ENCODE measurements at places on chromosomes 12 and 14.

- no peak for DNase-seq
These were observed 62.4 kb downstream of the UBR7 start for GRCh38 chr14:93269341-93270068.

- no peak for DNase-seq
These were observed 68.5 kb downstream of the DAO start for GRCh38 chr12:108948367-108948766.

GRCh38 chr12:99257672-99258071 is 389.9 kb upstream of the GARIN6 start:
- DNase-seq: no peak

GRCh38 chr12:122139941-122140340 is 34.1 kb downstream of the IL31 start:
- no peak for DNase-seq

DNA sequence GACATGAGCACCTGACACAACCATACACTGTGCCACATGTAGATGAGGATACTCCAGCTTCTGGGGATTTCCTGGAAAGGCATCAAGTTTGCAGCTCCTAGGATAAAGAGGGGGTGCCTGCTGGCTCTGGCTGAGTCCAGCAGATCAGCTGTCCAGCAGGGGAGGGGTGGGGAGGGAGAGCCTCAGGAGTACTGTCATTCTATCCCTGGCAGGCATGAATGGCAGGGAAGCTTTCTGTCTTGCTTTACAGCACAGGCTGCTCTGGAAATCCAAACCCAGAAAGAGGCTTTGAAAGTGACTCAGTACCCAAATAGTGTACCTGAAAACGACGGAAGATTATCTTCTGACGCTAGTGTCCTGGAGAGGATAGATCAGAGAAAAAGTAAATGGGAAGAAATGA is 32.2 kb downstream of the SLC8A3 start:
- DNase-seq: no peak

DNA sequence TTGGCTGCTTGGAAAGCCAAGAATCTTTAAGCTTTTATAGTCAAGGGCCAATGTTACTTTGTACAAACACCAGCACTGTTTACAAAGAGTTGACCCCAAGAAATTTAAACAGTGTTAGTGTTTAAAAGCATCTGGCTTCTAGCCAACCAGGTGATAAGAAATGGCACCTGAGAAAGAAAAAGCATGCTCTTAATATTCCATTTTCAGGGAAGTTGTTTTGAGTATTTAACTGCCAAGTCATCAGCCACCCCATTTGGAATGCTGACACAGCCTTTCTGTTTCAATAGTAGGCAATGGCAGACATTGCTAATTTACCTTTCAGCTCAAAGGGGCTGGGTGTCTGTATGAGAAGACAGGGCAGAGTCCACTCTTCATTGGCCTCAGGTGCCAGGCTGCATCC is 3.7 kb upstream of the SLC35F4 start:
- no peak for DNase-seq

DNA sequence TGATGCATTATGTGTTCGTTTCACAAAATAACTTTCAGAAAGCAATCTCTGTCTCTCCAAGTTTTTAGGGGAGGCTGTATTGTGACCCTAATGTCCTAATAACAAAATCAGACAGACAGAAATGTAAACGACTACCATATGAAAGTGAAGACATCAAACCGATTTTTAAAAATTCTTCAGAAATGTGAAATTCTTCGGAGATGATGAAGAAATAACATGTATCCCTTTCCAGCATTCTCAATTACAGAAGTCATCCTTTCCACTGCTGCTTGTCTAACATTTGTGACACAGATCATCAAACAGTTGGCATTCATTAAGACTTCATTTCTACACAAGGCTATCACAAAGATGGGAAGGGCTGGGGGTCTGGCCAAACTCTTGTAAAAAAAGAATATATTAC is 41.0 kb downstream of the DMAC2L start:
- no peak for DNase-seq

- DNase-seq: no peak
These were observed 132.6 kb downstream of the ITPR2 start for GRCh38 chr12:26700430-26700829.

GRCh38 chr12:64991121-64991611 is 129.9 kb downstream of the WIF1 start:
- DNase-seq: no peak

GRCh38 chr14:103260629-103261124 is 73.4 kb upstream of the EIF5 start:
- DNase-seq: no peak

DNA sequence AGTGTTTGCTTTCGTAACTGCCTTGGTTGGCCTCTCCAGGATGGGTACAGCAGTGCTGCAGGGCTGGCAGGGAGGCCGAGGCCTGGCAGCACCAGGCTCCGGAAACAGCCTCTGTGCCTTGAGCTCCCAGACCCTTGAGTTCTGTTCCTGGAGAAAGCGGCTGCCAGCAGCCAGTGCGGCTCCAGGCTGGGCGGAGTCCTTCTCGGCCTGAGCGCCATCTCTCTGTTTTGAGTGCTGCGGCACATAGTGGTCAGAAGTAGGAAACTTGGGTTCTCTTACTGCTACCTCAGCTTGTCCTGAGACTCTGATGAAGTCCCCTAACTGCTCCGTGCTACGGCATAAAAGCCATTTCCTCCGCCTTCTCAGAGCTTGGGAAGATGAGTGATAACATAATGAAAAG is 65.9 kb downstream of the KCNA1 start:
- DNase-seq: no peak

DNA sequence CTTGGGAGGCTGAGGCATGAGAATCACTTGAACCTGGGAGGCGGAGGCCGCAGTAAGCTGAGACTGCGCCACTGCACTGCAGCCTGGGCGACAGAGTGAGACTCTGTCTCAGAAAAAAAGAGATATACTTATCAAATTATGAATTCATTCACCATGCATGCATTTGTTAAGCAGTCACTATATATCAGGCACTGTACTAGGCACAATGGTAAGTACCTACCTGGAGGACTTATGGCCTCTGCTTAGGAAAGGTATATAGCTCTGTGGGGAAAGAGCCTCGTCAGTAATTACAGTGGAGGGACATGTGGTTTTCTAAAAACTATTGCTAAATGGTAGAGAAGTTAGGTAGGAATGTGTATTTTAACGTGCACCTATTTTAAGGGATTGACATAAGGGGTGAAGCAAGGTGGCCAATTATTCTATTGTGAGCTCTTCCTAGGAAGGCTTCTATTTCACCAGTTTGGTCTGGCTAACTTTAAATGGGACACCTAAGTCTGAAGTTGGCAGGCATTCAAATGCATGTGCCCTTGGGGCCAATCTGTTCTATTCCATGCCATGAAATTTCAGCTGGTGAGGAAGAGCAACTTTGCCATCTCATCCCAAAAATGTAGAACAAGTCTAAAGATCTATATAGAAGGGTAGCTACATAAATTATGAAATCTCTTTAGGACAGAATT is 15.0 kb downstream of the TCP11L2 start:
- no peak for DNase-seq

GRCh38 chr12:76346798-76347420 is 1.3 kb downstream of the BBS10 start:
- DNase-seq: peak; percentile 4

- DNase-seq: no peak
These were observed 77.9 kb downstream of the SPRING1 start for GRCh38 chr12:116659771-116660481.

DNA sequence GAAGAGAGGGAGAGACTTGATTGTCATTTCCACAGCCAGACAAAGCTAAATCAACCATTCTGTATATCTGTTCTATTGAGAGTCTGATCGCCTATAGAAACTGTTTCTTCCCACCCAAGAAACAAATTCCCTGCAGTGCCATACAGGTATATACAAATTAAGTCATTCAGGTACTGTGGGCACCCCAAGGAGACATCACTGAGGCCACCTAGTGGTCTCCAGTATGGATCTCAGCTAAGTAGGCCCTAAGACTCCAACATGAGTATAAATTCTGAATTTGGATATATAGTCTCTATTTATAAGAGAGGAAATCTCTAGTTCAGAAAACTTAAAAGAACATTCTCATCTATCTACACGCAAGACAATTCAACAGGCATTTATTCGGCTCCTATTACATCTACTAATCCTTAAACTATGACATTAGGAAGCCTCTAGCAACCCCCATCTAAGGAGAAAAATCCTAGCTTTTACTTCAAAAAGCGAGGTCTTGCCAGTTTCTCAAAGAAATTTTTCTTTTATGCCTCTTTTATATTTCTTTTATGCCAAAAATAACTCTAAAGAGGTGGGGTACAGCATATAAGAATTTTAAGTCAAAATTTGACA is 62.6 kb downstream of the DCAF5 start:
- no peak for DNase-seq

DNA sequence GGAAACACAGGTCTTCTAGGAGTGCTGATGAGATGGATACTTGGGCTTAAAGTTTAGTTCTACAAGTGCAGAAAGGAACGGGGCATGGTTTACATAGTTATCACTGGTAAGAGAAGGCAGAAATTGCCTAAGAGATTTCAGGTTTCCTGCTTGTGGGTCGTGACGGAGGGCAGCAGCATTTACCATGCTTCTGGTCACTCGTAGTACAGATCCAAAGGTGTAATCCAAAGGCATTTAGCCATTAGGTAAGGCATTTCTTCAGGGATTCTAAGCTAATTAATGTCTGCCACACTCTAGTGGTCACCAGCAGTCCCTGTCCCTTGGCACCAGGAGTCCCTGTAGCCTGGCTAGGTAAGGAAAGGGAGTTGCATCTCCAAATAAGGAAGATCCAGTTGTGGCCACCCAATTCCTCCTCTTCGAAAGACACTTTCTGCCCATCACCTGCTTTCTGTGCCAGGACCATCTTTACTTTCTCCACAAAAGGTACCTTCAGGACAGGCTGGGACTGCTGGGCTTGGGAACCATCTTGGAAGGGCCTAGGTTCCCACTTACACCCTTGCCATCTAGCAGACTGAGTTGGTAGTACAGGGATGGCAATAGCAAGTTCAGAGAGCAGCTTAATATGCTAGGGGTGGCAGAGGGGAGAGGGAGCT is 1.5 kb downstream of the GSTZ1 start:
- no peak for DNase-seq

- no peak for DNase-seq
These were observed 11.3 kb upstream of the PLBD2 start for GRCh38 chr12:113347107-113347506.

DNA sequence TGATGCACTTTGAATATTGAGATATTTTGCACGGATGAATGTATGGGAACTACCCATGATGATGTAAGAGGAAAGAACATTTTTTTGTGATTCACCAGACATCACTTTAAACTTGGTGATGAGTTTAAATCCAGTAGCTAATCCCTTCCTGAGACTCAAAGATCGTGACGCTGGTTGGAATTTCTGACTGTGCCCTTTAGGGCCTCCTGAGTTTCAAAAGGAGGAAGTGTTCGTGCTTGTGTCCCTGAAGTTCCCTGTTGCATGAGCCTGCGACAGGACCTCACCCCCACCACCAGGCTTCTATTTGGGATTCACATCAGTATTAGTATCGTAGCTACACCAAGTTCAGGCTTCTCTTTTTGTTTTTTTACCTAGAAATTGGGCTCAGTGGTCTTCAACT is 18.6 kb upstream of the RIN3 start:
- no peak for DNase-seq

DNA sequence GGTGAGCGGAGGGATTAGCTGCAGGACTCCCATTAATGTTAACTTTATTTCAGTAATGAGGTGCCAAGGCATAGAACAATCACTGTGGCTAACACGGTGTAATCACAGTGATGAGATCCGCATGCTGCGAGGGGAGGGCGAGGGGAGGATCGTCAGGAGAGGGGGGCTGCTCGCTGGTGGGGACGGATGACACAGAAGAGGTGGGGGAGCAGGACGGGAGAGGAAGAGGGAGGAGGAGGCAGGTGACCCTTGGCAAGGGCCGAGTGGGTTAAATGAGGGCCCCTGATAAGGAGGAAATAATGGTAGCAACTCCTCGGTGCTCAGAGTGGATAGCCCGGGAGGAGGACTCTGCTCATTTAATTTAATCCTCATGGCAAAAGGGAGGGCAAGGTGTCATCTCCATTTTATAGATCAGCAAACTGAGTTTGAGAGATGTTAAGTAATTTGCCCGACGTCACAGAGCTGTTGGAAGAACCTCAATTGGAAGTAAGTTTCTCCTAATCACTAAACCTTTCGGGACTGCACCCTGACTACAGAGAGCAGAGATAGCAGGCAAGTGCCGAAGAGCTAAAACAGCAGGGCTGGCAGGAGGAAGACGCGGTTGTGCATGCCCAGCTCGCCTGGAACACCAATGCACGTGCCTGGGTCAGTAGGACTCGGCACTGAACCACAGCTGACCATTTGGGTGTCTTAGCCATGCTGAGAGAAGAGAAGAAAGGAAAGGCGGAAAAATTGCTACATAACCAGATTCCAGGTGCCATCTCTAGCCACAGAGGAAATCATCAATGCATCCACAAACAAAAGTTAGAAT is 43.0 kb downstream of the SPRING1 start:
- DNase-seq: no peak

DNA sequence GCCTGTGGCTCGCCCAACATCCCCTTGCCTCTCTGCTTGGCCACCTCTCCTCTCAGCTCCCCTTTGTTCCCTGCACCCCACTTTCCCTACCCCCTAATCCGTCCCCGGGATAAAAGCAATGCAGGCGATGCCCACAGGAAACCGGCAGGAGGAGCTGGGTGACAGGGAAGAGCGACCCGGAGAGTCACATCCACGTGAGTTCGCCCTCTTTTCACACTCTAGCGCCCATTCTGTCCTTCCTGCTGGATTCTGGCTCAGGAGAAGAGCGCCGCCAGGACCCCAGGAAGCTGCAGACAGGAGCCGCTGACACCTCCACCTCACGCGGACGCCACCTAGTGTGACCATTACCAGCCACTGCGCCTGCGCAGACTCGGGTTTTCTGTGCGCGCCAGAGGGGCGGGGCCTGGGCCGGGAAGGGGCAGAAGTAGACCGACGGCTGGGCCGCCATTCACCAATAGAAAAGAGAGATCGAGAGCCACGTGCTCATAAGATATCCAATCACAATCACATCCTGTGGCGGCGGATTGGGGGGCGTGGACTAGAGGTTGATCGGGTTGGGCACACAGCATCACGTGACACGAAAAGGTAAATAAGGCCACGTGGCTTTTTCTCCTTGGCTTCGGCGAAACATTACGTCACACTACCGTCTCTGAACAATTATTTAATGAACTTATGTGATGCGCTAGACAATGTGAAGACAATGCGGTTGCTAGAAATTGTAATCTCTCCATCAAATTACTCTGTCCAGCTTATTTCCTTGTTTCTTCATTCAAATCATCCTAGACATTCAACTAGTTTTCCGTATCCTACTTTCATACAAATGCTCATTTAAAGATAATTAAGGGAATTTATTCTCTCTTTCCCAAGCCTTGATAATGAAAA is 10.1 kb downstream of the PLA2G1B start:
- DNase-seq: peak; percentile 99

GRCh38 chr12:26830783-26831551 is 2.0 kb downstream of the ITPR2 start:
- DNase-seq: no peak
